ENCODE measurements at places on chromosomes 3 and 15.

DNA sequence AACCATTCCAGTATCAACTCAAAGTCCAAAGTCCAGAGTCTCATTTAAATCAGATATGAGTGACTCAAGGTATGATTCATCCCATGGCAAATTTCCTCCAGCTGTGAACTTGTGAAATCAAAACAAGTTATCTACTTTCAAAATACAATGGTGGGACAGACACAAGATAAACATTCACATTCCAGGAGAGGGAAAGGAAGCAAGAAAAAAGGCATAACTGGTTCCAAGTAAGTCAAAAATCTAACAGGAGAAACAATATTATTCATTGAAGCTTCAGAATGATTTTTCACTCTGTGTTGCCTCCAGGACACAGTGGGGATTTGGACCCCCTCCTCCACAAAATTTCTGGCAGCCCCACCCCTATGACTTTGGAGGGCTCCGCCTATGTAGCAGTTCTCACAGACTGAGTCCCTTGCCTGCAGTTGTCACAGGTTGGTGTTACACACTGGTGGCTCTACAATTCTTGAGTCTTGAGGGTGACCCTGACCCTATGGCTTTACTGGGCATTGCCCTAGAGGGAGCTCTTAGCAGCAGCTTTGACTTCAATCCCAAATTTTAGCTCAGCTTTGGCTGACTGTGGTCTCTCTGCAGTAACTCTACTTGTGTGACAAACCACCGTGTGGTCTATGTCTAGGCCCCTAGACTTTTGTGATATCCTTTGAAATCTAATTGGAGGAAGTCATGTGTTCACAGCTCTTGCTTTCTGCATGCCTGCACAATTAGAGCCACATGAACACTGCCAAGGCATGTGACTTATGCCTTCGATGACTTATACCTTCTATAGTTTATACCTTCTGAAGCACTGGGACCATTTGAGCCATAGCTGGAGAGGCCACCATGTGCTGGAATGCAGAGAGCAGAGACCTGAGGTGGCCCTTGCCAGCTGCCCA lies 644.2 kb downstream of the GRM7 start:
- no peak for DNase-seq

DNA sequence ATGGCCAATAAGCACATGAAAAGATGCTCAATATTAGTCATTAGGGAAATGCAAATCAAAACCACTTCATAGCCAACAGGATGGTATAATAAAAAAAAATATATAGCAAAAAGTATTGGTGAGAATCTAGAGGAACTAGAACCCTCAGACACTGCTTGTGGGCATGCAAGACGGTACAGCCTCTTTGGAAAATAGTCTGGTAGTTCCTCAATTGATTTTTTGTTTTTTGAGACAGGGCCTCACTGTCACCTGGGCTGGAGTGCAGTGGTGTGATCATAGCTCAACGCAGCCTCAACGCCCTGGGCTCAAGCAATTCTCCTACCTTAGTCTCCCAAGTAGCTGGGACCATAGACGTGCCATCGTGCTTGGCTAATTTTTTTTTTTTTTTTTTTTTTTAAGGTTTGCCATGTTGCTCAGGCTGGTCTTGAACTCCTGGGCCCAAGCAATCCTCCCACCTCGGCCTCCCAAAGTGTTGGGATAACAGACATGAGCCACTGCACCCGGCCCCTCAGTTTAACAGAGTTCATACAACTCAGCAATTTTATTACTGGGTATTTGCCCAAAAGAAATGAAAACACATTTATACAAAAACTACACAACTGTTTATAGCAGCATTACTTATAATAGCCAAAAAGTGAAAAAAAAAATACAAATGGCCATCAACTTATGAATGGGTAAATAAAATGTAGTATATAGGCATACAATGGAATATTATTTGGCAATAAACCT lies 5.1 kb downstream of the PRC1 start:
- no peak for DNase-seq

- DNase-seq = no peak
These were observed 220.0 kb downstream of the ABHD5 start for GRCh38 chr3:43910750-43911149.

GRCh38 chr3:59192473-59192872 lies 142.6 kb upstream of the CFAP20DC start:
- no peak for DNase-seq

GRCh38 chr3:89617706-89618105 lies 510.3 kb downstream of the EPHA3 start:
- DNase-seq = no peak

DNA sequence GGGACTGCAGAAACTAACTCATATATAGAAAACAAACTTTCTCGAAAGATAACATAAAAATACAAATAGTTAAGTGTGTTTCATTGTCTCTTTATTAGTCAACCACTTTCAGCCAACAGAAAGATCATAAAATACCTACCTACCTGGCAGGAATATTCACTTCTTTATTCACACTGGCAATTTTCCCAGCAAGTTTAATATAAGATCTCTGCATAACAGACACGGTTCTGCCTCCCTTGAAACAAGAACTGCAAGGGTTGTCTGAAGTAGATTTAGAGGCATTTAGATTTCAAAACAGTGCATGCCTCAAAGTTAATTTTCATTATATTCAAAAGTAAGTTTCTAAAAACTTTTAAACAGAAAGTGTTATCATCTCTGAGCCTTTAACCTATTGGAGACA lies 7.1 kb downstream of the NPTN start:
- DNase-seq = no peak

DNA sequence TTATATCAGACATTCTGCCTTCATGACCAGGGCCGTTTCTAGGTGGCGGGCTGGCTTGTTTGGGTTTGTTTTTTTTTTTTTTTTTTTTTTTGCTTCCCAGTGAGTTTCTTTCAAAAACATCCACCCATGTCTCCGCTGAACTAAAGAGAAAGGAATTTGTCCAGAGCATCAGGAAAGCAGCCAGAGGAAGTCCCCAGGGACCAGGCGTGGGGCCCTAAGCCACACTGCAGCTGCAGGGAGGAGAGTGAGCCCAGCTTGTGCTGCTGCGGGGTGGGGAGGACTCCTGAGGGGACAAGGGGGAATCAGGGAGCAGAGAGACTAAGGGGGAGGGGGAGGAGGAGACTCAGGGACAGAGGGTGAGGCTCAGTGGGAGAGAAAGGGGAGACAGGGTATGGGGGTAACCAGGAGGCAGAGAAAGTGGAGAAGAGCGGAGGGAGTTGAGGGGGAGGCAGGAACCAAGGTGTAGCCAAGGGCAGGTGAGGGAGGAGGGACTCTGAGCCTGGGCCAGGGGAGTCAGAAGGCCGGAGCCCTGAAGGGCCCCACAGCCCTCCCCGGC lies 49.5 kb downstream of the CYP11A1 start:
- no peak for DNase-seq

DNA sequence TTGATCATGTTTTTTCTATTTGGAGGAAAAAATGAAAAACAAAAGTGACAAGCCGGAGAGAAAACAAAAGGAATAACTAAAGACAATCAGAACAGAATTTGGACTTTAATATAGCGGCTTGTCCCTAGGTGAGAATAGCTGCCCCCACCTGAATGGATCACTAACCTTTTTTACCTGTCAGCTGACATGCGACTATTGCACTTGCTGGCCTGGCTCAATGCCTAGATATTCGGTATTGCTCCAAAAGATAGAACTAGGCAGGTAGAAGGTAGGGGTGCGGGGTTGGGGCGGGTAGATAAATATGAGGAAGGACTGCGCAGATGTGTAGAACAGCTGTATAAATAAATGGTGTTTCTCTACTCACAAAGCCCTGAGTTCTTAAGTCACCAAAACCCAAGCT lies 650 bp upstream of the MORC1 start:
- DNase-seq = no peak

- DNase-seq = no peak
These were observed 239.5 kb upstream of the HES1 start for GRCh38 chr3:193896419-193896818.

- DNase-seq = no peak
These were observed 89.4 kb upstream of the ICE2 start for GRCh38 chr15:60568301-60568742.

DNA sequence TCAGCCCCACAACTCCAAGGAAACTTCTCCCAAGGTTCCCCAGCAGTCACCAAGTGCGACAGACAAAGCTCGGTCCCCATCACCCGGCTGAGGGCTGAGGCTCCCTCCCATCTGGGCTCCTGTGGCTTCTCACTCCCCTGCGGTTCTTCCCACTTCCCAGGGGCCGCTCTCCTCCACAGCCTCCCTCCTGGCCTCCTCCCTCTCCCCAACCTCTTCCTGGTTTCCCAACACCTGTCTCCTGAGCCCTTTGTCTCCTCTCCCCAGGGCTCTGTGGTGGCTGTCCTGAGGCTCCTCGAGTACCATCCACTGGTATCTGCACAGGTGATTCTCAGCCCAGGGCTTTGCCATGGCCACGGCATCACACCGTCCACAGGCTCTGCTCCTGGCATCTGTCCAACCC lies 113.2 kb upstream of the NSMCE3 start:
- no peak for DNase-seq

GRCh38 chr3:136385457-136385856 lies 135.3 kb downstream of the PCCB start:
- DNase-seq = no peak

GRCh38 chr15:50698101-50698500 lies 11.5 kb upstream of the TRPM7 start:
- DNase-seq = no peak

GRCh38 chr3:18369551-18370185 lies 55.5 kb downstream of the SATB1 start:
- DNase-seq = no peak

DNA sequence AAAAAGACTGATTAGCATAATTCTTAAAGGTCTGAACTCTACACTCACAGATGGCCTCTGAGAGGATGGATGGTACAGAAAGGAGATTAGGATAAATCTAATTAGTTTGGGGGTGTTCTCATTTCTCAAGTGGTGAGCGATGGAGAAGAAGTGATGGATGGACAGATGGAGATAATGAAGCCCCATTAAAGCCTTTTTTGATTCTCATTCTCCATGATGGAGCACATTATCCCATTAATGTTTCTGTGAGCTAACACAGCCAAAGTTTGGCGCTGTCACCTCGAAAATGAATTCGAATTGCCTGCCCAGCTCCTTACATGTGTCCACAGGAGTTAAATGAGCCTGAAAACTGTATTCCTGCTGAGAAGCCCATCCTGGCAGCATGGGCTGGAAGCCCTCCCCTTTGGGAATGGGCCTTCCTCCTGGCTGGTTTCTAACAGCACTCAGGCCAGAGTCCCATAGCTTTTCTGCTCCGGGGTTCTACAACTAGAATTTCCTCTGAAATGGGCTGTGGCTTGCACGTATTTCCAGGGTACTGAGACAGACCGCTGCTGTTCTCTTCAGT lies 726.0 kb upstream of the CFAP20DC start:
- DNase-seq = no peak

DNA sequence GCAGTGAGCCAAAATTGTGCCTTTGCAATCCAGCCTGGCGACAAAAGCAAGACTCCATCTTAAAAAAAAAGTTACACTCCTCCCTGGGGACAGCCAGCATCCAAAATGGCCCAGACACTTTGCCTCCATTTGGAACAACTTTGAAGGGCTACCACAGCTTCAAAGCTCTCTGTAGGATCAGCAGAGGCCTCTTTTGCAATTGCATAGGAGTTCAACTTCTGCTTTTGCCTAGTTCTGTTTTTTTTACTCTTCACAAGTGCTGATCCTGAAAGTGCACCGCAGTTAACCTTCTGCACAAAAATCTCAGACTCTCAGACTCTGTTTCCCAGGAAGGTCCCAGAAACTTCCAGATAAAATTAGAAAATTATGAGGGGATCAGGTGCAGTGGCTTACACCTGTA lies 25.2 kb upstream of the SLC4A7 start:
- no peak for DNase-seq

DNA sequence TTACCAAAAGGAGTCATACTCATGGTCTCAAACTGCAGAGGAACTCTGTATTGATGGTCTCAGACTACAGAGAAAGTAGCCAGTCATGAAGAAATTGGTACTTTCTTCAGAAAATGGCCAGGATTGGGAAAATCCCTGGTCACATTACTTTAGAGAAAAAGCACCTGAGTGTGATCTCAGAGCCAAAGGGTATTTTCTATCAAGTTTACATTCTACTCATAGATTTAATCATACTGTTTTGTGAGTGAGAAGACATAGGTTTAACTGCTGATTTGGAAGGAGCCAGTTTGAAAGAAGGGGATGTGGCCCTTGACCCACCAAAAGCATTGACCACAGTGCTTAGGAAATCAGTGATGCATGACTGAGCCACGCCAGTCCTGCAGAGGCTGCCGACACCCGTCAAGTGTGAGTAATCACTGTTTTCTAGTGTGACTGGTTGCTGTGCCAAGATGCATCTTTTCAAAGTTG lies 203.6 kb downstream of the AKAP13 start:
- no peak for DNase-seq

DNA sequence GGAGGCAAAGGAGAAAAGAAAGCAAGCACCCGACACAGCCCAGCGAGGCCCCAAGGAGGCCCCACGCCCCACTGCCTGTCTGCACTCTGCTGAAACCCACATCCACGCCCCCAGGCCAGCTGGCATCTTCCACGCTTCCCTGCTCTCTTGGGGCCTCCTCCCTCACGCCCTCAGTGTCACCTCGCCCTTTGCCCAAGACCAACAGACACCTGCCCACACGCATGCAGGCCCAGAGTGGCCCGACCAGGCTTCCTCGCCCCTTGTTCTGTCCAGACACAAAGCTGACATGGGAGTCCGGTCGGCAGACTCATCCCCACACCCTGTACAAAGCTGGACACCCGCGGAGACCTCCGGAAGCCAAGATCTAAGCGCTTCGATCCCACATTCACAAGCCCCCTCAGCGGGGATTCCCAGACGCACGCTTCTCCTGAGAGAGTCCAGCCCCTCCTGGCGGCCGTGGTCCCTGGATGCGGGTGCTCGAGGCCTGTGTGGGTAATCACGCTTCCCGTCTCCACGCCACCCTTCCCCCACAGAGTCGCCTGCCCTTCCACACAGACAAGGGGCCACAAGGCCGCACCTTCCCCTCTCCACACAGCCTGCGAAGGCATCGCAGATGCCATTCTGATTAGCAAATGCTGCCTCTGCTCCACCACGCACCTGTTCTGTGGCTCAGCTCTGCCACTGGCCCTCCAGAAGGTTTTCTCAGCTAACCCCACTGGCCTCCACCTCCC lies 176.6 kb downstream of the XXYLT1 start:
- no peak for DNase-seq

DNA sequence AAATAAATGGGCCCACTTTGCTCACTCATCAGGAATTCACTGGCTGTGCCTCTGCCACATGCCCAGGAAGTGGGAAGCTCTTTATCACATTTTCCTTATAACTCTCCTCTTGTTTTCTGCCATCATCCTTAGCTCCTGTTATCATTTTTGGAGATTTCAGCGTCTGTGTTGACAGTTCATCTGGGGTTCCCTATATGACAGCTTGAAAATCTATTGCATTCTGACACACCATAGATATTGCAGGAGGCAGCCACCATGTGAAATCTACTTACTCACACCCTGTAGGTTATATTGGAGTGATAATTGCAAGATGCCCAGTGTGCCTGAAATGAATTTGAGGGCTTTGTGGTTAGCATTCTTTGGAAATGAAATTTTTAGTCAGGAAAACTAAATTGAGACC lies 132.9 kb downstream of the RYR3 start:
- DNase-seq = no peak

- no peak for DNase-seq
These were observed 449.9 kb upstream of the NAALADL2 start for GRCh38 chr3:174409086-174409743.

GRCh38 chr3:79761441-79761840 lies 6.4 kb downstream of the ROBO1 start:
- DNase-seq = no peak

- no peak for DNase-seq
These were observed 103.5 kb downstream of the ITPR1 start for GRCh38 chr3:4596612-4597011.

GRCh38 chr15:90680371-90680935 lies 36.7 kb upstream of the BLM start:
- no peak for DNase-seq

Measured in stimulated activated CD4-positive, alpha-beta T cell treated with anti-CD3 and anti-CD28 coated beads, Interleukin-15, amount 100 ng/mL, for 48 hours (primary cell).